Renal pelvis (tissue), 12 donors: ENCODE measurements at places on chromosomes 6 and 20.

DNA sequence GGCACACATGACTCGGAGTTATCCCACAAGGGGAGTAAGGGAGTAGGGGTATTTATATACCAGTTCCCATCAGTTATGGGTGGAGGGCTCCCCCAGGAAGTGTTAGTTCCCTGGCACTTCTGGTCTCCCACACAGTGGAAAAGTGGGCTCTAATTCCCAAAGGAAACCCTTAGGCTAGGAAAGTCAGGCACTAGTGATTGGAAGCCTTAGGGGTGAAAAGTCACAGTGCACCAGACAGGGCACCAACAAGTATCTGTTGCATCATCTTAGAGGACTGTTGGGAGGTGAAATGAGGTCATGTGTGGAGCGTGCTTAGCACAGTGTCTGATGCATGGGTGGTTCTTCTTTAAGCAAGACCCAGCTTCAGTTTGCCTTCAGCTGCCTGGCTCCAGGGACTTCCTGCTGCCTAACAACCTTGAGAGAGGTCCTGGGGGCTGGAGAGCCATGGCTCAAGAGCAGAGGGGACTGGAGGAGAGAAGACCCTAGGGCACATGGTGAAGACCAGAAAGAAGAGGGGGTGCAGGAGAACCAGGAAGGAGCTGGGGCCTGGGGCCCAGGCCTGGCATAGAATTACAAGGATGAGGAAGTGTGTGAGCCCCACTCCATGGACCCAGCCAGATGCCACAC lies 7.5 kb upstream of the FOXP4 start:
- DNase-seq: no peak

- DNase-seq: no peak
Observed at GRCh38 chr20:47070176-47070575, 175.5 kb downstream of the EYA2 start.

- no peak for DNase-seq
Observed at GRCh38 chr6:113182370-113183141, 674.6 kb upstream of the MARCKS start.

DNA sequence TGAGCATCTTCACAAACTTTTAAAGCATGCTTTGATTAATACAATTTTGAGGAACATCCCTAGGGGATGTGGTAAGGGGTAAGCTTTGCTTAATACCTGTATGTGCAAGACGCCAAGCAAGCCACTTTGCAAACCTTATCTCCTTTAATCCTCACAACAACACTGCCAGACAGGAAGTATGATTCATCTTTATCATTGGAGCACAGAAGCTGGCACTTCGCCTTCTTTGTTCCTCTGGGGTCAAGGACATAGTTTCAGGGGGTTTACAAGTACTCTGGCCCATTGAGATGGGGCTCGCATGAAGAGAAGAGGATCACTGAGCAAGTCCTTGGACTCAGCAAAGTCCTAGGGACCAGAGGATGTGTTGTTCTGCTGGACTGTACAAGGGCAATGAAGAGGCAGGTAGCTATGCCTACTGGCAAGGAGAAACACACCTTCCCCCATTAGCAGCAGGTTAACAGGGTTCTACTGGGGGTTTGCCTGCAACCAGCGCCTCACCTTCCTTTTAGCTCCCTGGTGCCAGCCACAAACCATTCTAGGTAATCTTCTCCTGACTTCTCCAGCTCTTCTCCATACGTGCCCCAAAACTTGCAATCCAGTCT lies 8.8 kb downstream of the TMEM244 start:
- DNase-seq: no peak

- no peak for DNase-seq
Observed at GRCh38 chr6:149015535-149016525, 269.0 kb downstream of the UST start.

DNA sequence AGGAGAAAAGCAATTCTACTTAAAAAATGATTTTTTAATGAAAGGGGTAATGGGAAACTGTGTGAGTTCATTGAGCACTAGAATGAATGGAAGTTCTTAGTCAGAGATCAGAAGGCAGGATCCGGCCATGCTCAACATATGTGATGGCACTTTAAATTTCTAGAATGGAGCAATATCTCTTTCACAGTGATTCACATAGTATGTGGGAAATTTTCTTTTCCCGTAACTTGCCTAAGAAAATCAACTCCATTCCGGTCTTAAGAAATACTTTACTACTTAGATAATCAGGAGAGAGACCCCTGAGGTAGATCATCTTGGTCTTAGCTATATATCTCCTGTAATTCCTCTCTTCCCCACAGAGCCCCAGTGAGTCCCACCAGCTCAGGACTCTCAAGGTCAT lies 131.8 kb downstream of the SCML4 start:
- no peak for DNase-seq

- no peak for DNase-seq
Observed at GRCh38 chr20:48709744-48710143, 118.1 kb downstream of the PREX1 start.

- no peak for DNase-seq
Observed at GRCh38 chr6:36688063-36688738, 9.4 kb upstream of the RAB44 start.

DNA sequence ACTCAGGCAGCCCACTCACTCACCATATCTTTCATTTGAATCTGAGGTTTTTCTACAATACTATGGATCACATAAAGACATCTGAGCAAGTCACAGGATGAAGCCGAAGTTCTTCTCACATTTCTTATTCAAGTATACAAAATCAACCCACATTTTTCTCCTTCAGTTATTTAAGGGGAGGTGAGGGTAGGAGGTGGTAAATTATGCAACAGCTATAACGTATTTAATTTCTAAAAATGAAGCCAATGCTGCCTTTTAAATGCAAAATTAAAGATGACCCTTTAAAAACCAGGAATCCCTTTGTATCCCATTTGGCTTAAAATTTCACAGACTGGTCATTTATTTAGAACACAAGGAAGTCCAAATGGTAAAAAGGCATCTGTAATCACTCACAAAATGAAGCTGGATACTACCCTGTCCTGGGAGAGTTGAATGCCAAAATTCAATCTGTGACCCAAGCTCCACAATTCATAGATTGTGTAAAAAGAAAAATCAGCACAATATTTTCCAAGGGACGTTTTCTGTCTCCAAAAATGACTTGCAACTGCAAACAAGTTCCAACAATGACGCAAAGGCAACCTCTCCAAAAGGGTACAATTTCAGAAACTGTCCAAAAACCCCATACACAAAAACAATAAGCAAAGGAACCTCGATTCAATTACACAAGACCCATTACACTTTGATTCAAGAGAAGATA lies 48.8 kb downstream of the EPB41L2 start:
- no peak for DNase-seq

DNA sequence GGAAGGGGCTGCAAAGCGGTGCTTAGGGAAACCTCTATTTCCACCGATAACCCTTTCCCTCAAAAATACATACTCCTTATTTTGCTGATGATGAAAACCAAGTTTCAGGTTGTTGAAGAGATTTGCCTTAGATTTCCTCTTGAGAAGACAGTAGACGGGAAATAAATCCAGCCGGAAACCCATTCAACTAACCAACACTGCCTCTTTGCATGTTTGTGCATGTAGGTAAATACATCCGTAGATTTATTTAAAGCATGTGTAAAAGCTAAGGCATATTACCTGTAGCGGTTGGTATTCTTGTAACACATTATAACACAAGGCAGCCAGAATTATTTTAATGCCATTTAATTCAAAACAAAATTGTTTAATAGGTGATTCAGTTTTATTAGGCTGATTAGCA lies 136.3 kb upstream of the SLC22A23 start:
- DNase-seq: no peak

- DNase-seq: no peak
Observed at GRCh38 chr6:135086414-135086764, 31.8 kb upstream of the HBS1L start.

GRCh38 chr6:38153798-38154345 lies 334.3 kb downstream of the ZFAND3 start:
- no peak for DNase-seq

DNA sequence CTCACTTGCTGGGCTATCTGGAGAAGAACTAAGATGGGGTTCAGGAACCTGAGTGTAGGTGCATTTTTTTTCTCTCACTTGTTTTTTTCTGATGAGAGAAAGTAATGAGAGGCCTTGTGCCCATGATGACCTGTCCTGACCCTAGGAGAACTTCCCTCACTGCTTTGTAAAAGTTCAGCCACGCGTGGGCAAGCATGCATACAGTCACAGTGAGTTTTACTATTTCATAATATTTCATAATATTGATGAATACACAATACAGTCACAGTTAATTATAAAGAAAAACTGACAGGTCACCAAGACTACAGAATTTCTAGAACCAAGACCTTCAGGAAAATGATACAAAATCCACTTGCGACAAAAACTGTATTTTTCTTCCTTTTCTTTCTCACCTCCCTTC lies 111.8 kb downstream of the MAP7 start:
- no peak for DNase-seq

GRCh38 chr6:83192871-83193746 lies at the start of the genes PGM3 and RWDD2A:
PGM3 (minus strand) TSS chr6:83193265; CDS start chr6:83191012, 2,253 bp downstream.
RWDD2A (plus strand) TSS chr6:83193357; CDS start chr6:83194452, 1,095 bp downstream.
- DNase-seq: peak; percentile 89

DNA sequence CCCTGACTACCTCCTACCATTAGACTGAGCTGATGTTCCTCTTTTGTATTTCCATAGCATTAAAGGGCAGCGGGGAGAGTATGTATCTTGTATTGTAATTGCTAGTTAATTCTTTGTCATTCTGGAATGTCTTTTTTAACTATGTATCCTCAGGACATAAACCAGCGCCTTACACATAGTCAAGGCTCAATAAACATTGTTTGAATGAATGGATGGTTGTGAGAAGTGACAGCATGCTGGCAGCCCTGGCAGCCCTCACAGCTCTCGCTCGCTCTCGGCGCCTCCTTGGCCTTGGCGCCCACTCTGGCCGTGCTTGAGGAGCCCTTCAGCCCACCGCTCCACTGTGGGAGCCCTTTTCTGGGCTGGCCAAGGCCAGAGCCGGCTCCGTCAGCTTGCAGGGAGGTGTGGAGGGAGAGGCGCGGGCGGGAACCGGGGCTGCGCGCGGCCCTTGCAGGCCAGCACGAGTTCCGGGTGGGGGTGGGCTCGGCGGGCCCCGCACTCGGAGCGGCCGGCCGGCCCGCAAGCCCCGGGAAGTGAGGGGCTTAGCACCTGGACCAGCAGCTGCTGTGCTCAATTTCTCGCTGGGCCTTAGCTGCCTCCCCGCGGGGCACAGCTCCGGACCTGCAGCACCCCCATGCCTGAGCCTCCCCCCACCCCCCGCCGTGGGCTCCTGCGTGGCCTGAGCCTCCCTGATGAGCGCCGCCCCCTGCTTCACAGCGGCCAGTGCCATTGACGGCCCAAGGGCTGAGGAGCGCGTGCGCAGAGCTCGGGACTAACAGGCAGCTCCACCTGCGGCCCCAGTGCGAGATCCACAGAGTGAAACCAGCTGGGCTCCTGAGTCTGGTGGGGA lies 93.1 kb downstream of the RNF182 start:
- no peak for DNase-seq

DNA sequence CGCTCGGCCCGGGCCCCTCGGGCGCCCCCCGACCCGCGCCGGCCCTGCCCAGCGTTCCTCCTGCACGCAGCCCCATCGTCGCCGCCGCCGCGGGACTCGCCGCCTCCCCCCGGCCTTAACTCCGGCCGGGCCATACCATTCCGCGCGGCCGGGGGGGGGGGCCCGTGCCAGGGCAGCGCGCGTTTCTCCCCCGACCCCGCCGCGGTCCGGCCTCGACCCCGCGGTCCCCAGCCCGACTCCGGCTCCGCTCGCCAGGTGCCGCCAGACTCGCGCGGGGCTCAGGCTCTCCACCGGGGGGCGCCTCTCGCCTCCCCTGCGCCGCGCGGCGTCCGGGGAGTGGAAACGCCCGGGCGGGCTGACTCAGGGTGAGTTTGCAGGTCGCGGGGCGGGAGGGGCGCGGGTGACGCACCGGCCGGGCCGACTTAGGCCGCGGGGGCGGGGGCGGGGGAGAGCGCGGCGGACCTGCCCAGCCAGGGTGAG lies at the start of gene SRXN1:
Gene SRXN1, minus strand, starts transcription at position 91 of the 480 bp plus-strand sequence. Its CDS starts 15 bp downstream, at position 76.
- peak; percentile 82 for DNase-seq

- no peak for DNase-seq
Observed at GRCh38 chr20:13517831-13518230, 120.9 kb downstream of the TASP1 start.

- no peak for DNase-seq
Observed at GRCh38 chr6:34200340-34200971, 36.2 kb upstream of the HMGA1 start.

DNA sequence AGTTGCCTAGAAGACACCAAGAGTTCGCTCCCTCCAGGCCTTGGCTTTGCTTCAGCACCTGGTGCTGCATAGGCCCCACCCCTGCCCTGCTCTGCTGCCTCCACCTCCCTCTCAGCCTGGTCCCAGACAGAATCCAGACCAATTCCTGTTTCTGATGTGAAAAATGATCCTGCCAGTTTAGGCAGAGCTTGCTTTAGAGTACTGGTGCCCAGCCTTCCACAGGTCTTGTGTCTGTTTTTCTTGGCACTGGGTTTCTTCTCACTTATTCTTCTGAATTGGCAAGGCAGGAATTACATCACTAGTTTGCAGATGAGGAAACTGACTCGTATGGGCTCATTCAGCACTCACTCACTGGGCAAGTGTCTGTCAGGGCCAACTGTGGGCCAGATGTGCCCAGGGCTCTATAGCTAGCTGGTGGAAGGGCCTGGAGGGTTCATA lies 53.0 kb downstream of the HLA-A start:
- DNase-seq: no peak

DNA sequence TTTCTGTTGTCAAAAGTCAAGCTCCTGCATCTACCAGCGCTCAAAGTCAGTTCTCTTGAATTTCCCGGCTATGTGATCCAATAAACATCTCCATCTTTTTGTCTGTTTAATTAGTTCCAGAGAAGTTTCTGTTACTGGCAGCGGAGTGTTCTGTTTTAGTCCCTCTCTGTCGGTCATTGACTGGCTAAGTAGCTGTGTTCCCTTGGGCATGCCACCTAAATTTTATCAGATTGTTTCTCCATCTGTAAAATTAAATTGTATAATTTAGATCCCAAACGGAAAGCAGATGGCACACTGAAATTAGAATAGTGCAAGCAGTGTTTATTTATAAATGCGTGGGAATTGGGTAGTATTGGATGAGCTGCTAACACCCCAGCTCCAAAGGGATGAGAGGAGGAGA lies 29.7 kb upstream of the PRL start:
- no peak for DNase-seq

GRCh38 chr6:68086199-68086598 lies 548.9 kb upstream of the ADGRB3 start:
- no peak for DNase-seq
